ENCODE measurements at places on chromosomes 4 and X.

- DNase-seq, result no peak
These were observed 46.8 kb downstream of the WDR44 start for GRCh38 chrX:118392716-118393115.

DNA sequence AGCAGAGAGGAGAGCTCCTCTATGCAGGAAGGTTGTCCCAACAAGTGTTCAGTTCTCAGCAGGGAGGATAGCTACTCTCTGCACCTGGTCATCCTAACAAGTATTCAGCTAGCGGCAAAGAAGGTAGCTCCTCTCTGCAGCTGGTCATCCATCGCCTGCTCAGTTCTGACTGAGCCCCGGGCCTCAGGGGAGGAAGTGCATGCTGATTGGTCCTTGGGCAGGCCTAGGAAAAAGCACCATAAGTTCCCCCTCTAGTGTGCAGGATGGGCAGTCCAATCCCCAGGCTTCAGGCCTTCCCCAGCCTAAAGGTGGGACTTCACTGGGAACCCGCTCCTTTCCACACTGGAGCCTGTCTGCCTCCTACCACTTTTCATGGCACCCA lies 4.4 kb upstream of the FBXW7 start:
- no peak for DNase-seq

- no peak for DNase-seq
These were observed 10.3 kb upstream of the TREX2 start for GRCh38 chrX:153456161-153456560.

- DNase-seq, result no peak
These were observed 20.5 kb downstream of the RAB40A start for GRCh38 chrX:103498786-103499185.

GRCh38 chr4:182885022-182885737 lies 32.0 kb downstream of the DCTD start:
- DNase-seq, result no peak

DNA sequence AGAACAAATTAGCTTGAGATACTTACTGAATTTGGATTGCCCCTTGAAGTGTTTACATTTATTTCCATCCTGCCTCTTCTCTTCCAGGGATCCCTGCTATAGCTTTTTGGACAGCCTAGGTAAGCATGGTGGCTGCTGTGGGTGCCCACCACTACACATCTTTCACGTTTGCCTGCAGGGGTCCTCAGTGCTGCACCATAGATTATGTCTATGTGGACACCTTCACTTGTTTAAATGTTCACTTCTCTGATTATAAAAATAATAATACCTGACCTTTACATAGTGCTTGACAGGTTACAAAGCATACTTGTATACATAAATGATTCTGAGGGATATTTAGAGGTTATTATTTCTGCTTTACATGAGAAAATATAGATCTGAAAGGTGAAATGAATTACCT lies 67.9 kb upstream of the SLC4A4 start:
- no peak for DNase-seq

- DNase-seq, result no peak
These were observed 61.9 kb upstream of the NFKB1 start for GRCh38 chr4:102439236-102439614.
